HepG2 (cell line): ENCODE measurements at places on chromosomes 5 and 9. TPM values are rescaled to one million over a fixed set of nuclear protein-coding genes. Genes with fewer than 3 reads are reported as not detected.

The PKD2L2 gene
- not detected in 2 replicates for total RNA-seq

DNA sequence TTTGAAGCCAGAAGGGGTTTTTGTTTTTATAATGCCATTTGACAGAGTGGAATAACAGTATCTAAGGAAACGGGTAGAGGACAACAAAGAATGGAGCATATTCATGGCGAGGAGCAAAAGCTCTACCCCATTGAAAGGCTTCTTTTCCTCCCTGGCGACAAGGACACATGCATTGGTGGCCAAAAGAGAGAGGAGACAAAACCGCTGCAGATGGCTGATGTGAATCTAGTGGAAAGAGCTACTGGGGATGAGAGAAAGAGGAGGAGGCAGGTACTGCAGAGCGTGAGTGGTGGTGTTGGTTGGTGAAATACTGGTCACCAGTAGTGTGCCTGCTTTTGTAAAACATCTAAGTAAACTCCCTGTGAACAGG is 491 bp downstream of the APC start:
- no peak for DNase-seq

DNA sequence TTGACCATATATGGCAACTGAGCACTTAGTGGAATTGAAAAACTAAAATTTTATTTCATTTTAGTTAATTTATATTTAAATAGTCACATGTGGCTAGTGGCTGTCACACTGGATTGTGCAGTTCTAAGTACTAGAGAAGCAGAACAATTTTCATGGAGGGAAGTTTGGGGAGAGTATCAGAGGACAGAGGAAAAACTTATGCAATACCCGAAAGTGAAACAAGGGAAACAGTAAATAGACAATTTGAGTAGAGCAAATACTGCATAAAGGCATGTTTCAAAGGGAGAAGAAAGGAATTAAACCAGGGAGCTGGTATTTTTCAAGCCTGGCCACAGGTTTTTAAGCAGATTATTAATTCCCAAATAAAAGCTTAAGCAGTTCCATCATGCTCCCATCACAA is 590.5 kb upstream of the RORB start:
- no peak for DNase-seq

The PCDHA9 gene
- 0.03 TPM in 1 of 2 replicates, not detected in the other for total RNA-seq

DNA sequence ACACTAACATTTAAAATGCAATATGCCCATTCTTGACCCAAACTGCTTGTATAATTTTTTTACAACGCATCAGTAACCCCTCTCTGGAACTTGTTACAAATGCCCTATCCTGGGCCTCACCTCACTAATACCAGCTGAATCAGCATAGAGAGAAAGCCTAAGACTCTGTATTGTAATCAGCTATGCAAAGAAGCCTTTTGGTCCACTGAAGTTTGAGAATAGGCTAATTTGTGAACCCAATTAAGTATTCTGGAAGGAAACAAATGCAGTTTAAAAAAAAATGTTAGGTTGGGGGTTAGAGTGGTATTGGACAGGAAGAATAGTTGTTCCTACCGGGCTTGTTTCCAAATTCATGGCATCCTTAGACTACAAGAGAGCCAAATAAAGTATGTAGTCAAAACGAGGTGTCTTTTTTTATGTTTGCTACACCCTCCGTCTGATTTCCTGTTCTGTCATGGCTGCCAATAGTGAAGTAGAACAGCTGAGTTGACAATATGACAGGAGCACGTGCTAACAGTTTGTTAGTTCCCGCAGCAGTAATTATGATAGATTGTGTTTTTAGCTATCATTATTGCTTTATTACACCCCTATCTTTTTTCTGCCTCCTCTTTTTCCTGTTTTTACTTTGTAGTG is 1048.7 kb upstream of the NUDT12 start:
- no peak for DNase-seq

The ZSWIM6 gene
- 0.82 and 0.83 TPM in 2 replicates for total RNA-seq

The ANKRD34B gene
- total RNA-seq, result 0.04 and 0.06 TPM in 2 replicates

DNA sequence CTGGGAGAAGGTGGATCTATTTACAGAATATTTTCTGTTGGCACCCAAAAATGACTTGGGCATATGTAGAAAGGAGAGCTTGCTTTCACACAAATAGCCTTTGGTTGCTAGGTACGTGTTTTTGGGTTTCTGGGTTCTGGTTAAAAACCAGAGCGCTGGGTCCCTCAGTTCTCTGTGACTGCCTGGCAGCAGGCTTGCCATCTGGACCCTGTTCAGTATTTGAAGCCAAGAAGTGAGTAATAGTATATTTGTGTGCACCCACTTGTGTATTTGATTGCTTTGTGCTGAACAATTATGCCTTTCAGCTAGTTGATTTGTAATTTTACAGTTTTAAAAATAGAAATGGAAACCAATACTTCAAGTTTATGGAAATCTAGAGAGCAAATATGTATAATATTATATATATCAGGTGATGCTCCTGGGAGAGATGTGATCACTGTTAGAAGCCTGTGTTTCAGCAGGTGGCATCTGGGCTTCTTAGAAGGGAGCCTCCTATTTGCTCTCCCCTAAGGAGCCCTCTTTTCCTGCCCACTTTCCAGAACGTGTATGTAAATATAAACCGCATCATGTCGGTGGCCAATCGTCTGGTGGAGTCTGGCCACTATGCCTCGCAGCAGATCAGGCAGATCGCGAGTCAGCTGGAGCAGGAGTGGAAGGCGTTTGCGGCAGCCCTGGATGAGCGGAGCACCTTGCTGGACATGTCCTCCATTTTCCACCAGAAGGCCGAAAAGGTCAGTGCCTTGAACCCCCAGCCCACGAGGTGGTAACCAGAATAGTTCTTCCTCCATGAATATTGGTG is 153.6 kb downstream of the TRIO start:
- no peak for DNase-seq

The OCLN gene
- 28.4 and 34.8 TPM in 2 replicates for total RNA-seq
